ENCODE measurements at places on chromosomes 4 and X. TPM values are rescaled to one million over a fixed set of nuclear protein-coding genes. Genes with fewer than 3 reads are reported as not detected.

DNA sequence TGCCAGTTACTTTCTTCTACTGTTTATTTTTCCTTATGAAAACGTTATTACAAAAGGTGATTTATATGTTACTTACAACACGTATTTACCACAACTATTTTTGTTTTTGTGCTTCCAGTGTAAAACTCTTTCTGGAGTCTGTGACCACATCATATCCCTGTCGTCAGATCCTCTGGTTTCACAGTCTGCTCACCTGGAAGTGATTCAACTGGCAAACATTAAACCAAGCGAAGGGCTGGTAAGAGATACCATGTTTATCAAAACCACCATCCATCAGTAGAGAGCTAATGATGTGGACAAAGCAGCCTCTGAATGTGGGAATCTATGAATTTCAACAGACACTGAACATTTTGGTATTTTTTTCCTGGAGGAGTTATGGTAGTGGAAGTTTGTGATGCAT is 116.1 kb downstream of the CNKSR2 start:
- no peak overlapping the region for H3K27ac ChIP-seq
- H3K36me3 ChIP-seq, result no peaks in the 10 kb centered on the region
- no peaks in the 10 kb centered on the region for H3K27me3 ChIP-seq
- H3K4me1 ChIP-seq, result no peaks in the 10 kb centered on the region

DNA sequence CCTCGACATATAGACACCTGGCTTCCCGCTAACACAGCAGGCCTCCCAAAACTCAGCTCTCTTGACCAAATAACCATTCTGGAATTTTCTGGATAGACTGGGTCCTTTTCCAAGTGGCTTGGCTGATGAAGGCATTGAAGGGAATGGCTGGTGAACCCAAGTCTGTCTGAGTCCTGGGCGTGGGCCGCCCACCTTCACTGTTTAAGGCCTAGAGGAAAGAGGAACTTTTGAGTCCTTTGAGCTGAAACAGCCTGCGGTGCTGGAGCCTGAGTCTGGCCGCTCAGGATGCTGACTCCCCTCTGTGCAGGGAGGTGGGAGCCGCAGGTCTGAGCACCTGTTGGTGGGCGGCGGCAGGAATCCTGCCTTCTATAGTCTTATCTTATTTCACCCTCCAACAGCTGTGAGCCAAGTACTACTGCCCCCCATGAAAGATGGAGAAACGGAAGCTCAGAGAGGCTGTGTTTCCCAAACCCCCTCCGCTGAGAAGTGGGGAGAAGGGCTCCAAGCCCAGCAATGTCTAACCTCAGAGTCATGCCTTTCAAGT is 23.4 kb downstream of the ACOX3 start:
- H3K27me3 ChIP-seq, result no peaks in the 10 kb centered on the region
- H3K4me1 ChIP-seq, result no peaks in the 10 kb centered on the region
- H3K27ac ChIP-seq, result no peak overlapping the region

- H3K27ac ChIP-seq, result no peak overlapping the region
- no peaks in the 10 kb centered on the region for H3K27me3 ChIP-seq
- H3K4me1 ChIP-seq, result no peaks in the 10 kb centered on the region
- H3K36me3 ChIP-seq, result no peaks in the 10 kb centered on the region
- DNase-seq, result no peak
These were observed 33.1 kb downstream of the FTHL17 start for GRCh38 chrX:31038575-31039326.

- no peaks in the 10 kb centered on the region for H3K27me3 ChIP-seq
- no peak for DNase-seq
- H3K4me1 ChIP-seq, result no peaks in the 10 kb centered on the region
- no peaks in the 10 kb centered on the region for H3K36me3 ChIP-seq
- H3K4me3 ChIP-seq, result no peak overlapping the region
These were observed 157.5 kb downstream of the TECRL start for GRCh38 chr4:64251781-64252180.

ZAR1 gene
- total RNA-seq, result not detected

DNA sequence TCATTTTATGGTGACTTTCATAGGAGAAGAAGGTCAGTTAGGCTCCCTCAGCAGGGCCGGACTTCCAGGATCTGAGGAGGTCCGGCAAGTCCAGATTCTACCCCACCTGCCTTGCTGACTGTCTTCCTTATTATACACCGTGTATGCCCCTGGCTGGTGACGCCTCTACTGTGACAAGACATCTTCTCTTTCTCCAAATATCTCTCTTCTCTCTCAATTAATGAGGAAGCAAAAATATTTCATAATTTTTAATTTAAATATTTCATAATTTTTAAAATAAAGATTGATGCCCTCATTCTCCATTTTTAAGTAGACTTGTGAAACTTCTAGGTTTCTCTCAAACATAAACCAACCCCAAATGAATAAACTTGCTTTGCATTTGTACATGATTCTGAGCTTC is 202.5 kb downstream of the NSUN7 start:
- no peaks in the 10 kb centered on the region for H3K36me3 ChIP-seq
- H3K4me3 ChIP-seq, result no peak overlapping the region
- no peak overlapping the region for H3K27ac ChIP-seq
- no peaks in the 10 kb centered on the region for H3K27me3 ChIP-seq
